ENCODE measurements at places on chromosomes 3 and 15. TPM values are rescaled to one million over a fixed set of nuclear protein-coding genes. Genes with fewer than 3 reads are reported as not detected.

The STRIT1 gene
- total RNA-seq, result not detected

The XXYLT1 gene
- total RNA-seq, result 8.3 TPM

The LARP6 gene
- 0.51 TPM for total RNA-seq

The KNL1 gene
- 19.2 TPM for total RNA-seq

The SCAMP5 gene
- total RNA-seq, result 1.1 TPM

The PLA2G4D gene
- not detected for total RNA-seq

The DNASE1L3 gene
- total RNA-seq, result not detected

The CISH gene
- total RNA-seq, result 222 TPM

The PLA2G4F gene
- total RNA-seq, result not detected

The TMCO5A gene
- total RNA-seq, result not detected

The RYR3 gene
- total RNA-seq, result not detected

The FOXL2 gene
- total RNA-seq, result not detected

The ZCWPW2 gene
- total RNA-seq, result 0.27 TPM

The DNAH12 gene
- total RNA-seq, result 0.13 TPM

The PDCD10 gene
- total RNA-seq, result 81.3 TPM

The CLDN18 gene
- not detected for total RNA-seq

The CHRNB4 gene
- total RNA-seq, result not detected

The FSD2 gene
- total RNA-seq, result not detected

The SLC28A2 gene
- total RNA-seq, result not detected

The SI gene
- total RNA-seq, result not detected

The THBS1 gene
- 6.6 TPM for total RNA-seq

The ISLR gene
- total RNA-seq, result not detected

The GOLGA6B gene
- not detected for total RNA-seq

The DISP2 gene
- total RNA-seq, result 1.1 TPM

The MYRIP gene
- not detected for total RNA-seq

The LRRC2 gene
- 0.04 TPM for total RNA-seq

The SEC22A gene
- 21.6 TPM for total RNA-seq

The TP63 gene
- total RNA-seq, result 0.31 TPM

The PPP1R14D gene
- not detected for total RNA-seq

The FAH gene
- total RNA-seq, result 63.8 TPM

The GOLGA6L4 gene
- 1.1 TPM for total RNA-seq

The ARPIN gene
- 0.02 TPM for total RNA-seq

The GHSR gene
- not detected for total RNA-seq

The ACKR2 gene
- total RNA-seq, result 0.20 TPM

The TMEM212 gene
- total RNA-seq, result not detected

The LXN gene
- total RNA-seq, result 4.7 TPM

The POLR2M gene
- total RNA-seq, result 72.3 TPM

The TLR9 gene
- total RNA-seq, result 0.16 TPM

The DAZL gene
- 0.27 TPM for total RNA-seq

The NAALADL2 gene
- total RNA-seq, result not detected

The LMAN1L gene
- 0.27 TPM for total RNA-seq
